ENCODE measurements at places on chromosomes 5 and 9. TPM values are rescaled to one million over a fixed set of nuclear protein-coding genes. Genes with fewer than 3 reads are reported as not detected.

The ARL14EPL gene
- total RNA-seq: not detected

The DAP gene
- total RNA-seq: 239 TPM

The DRD1 gene
- total RNA-seq: 0.23 TPM

The ZNF367 gene
- 0.89 TPM for total RNA-seq

The GRM6 gene
- total RNA-seq: not detected

The ASPN gene
- not detected for total RNA-seq

The GLRA1 gene
- not detected for total RNA-seq

The PCDHGA2 gene
- 0.14 TPM for total RNA-seq

The INSL4 gene
- total RNA-seq: not detected

The PCA3 gene
- total RNA-seq: not detected

The C9orf153 gene
- total RNA-seq: not detected

The IL4 gene
- not detected for total RNA-seq

The AMBP gene
- total RNA-seq: not detected

The LCN1 gene
- total RNA-seq: not detected

Measured in astrocyte (in vitro differentiated cells and primary cell).